ENCODE measurements at places on chromosomes 11 and 22.

DNA sequence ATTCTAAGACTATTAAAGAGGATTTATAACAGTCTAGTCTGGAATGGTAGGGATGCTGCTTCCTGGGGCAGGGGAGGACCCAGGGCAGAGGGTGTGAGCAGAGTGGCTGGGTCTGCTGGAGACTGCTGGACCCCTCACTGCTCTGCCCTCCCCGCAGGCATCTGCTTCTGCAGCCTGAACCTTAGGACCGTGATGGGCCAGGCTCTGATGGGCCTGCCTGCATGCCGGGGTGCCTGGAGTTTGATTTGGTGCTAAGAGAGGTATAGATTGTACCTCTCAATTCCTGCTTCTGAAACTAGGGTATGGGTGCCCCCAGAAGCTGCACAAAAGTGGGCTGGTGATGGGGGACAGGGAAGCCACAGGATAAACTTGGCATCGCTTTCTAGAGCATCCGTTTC lies 54.9 kb downstream of the CD82 start:
- DNase-seq = no peak

GRCh38 chr22:28710576-28711191 lies 30.9 kb downstream of the CHEK2 start:
- DNase-seq = peak; percentile 58

DNA sequence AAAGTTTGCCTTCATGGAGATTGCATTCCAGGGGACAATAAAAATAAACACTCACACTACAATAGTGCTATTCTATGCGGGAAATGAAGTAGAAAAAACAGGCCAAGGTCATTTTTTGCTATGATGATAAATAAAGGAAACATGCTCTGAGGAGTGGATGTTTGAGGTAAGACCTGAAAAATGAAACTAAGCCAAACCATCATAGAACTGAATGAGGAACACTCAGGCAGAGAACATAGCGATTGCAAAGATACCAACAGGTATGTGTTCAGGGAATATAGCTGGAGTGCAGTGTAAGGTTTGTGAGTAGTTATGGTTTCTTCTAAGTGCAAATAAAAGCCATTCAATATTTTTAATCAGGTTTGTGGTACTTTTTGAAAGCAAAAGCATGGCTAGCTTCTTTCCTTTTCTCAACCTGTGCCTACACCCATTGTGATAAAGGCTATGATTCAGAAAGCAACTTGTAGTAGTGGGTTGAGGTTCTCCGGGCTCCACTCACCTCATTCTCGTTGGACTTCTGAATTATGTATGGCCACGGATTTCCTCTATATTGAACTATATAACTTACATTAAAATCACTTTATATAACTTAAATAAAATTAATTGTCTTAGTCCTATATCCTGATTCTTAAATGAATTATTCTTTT lies 278.2 kb upstream of the CHORDC1 start:
- no peak for DNase-seq

DNA sequence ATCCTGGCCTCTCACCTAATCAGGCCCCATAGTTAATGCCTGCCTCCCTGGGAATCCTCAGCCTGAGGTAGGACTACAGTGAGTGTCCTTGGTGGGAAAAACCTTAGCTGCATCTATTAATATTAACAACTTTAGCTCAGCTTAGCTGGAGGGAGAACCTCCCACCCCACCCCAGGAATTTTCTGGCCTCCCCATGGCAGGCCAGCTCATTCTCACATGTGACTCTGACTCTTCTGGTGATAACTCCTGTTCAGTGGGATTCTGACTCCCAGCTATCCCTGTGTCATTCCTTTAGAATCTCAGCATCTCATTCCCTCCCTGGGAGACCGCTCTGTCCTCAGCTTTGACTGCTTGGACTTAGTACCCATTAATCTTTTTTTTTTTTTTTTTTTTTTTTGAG lies 14.5 kb downstream of the ART5 start:
- peak; percentile 43 for DNase-seq

DNA sequence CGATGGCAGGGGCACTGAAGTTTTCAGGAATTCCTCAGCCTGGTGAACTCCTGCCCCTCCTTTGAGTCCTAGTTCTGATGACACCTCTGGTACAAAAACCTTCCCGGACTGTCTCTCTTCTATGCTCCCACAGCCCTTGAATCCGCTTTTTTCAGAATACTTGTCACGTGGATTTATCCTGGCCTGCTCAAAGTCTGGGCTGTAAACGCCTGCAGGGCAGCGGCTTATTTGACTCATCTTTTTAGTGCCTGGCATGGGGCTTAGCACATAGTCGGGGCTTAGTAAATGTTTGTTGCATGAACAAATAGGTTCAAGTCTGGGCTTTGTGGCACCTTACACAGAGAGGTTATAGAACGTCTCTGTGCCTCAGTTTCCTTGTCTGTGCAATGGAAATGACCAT lies 13.4 kb upstream of the KCNJ11 start:
- DNase-seq = no peak

DNA sequence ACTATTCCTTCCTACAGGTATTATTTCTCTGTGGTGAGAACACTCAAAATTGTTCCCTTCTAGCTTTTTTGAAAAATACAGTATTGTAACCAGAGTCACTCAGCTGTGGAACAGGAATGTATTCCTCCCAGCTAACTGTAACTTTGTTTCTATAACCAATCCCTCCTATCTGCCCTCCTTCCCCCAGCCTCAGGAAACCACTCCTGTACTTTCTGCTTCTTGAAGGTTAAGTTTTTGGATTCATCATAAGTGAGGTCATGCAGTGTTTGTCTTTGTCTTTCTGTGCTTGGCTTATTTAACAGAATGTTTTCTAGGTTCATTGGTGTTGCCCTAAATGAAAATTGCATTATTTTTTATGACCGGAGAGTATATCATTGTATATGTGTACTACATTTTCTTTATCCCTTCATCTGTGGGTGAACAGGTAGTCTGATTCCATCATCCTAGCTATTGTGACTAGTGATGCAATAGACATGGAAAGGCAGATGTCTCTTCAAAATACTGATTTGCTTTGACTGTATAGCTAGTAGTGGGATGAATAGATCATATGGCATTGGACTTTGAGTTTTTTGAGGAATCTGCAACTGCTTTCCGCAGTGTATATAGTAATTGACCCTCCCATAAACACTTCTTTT lies 112.9 kb upstream of the GRK3 start:
- DNase-seq = no peak

- no peak for DNase-seq
Measured at GRCh38 chr22:37765953-37766576, 41.7 kb upstream of the GCAT start.

GRCh38 chr22:28369854-28370253 lies 309.8 kb downstream of the TTC28 start:
- no peak for DNase-seq

DNA sequence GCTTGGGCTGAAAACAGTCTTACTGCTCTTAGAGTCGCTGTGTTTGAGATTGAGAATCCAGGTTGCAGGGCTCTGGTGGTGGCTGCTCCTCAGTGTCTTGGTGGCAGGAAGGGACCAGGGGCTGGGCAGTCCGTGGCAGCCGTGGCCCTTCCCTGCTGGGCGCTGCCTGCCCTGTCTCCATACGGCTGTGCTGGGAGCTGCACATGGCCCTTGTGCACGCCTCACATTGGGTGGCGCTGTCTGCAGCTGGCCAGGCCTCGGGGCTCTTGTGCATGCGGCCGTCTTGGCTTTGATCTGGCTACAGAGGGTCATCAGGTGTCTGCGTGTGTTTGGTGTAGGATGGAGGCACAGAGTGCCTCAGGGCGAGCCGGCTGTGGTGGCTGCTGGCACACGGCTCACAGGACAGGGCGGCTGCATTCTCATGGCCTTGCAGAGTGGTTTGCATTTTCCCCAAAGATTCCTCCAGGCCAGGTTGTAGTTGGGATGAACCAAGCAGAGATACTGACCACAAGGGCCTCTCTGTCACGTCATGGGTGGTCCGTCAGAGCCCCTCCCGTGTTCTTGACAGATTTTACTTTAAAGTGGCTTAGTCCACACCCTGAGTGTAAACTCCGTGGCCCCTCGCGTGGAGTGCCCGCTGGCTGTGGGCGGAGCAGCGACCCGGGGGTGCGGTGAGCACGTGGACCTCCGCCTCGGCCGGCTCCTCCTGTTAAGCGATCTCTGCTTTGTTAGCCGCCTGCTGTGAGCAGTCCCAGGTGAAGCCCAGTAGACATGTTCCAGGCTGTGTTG lies 34.7 kb downstream of the MUC6 start:
- DNase-seq = no peak

GRCh38 chr11:80495116-80495515 lies 1054.3 kb upstream of the TENM4 start:
- no peak for DNase-seq

DNA sequence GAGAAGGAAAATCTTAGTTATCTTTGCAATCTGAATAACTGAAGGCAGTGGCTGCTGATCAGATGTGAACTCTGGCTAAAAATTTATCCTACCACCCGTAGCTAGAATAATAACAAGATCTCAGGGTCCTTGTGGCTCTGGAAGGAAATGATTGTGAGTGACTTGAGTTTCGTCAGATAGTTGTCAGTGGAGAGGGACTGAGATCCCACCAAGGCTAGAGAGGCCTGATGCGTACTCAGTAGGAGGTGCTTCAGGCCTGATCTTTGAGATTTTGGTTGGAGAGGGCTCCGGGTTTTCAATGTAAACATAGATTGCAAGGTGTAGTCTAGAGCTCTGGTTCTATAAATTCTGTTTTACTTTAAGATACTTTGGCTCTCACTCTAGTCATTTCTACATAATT lies 1.4 kb downstream of the MADD start:
- DNase-seq = no peak

DNA sequence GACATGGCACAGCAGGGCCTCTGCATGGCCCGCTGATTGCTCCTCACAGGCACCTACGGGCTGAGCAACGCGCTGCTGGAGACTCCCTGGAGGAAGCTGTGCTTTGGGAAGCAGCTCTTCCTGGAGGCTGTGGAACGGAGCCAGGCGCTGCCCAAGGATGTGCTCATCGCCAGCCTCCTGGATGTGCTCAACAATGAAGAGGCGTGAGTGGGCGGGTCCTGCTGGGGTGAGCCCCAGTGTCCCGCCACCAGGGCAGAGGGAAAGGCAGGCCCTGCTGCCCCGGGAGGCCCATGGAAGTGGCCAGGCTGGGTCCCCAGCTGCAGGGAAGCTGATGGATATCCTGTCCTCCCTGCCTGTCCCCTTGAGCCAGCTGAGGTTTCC lies 18.6 kb upstream of the DGCR8 start:
- DNase-seq = no peak

GRCh38 chr22:20231514-20232236 lies 36.4 kb downstream of the RTN4R start:
- DNase-seq = no peak

- no peak for DNase-seq
Measured at GRCh38 chr22:37068859-37069258, 17.3 kb downstream of the KCTD17 start.

- DNase-seq = no peak
Measured at GRCh38 chr11:37110385-37110784, 512.3 kb upstream of the RAG2 start.

- no peak for DNase-seq
Measured at GRCh38 chr11:64655941-64656601, 65.1 kb downstream of the SLC22A12 start.

- peak; percentile 64 for DNase-seq
Measured at GRCh38 chr11:17314232-17314547, 37.4 kb upstream of the NCR3LG1 start.

DNA sequence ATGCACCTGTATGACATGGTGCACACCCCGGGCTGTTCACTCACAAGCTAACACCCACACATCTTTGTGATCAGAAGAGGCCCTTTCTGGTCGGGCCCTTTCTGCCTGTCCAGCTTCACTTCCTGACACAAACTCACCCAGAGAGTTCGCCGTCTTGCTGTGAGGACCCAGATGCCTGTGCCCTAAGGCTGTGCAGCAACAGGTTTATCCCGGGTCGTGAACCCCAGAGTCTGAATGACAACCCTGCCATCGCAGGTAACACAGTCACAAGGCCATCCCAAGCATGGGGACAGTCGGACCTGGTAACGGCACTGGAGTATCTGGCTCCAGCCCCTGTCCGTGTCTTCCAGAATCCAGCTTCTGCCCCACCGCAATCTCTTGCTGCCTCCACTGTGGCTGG lies 235.1 kb downstream of the BUD13 start:
- no peak for DNase-seq

- no peak for DNase-seq
Measured at GRCh38 chr22:30362651-30363281, 6.0 kb downstream of the CCDC157 start.

DNA sequence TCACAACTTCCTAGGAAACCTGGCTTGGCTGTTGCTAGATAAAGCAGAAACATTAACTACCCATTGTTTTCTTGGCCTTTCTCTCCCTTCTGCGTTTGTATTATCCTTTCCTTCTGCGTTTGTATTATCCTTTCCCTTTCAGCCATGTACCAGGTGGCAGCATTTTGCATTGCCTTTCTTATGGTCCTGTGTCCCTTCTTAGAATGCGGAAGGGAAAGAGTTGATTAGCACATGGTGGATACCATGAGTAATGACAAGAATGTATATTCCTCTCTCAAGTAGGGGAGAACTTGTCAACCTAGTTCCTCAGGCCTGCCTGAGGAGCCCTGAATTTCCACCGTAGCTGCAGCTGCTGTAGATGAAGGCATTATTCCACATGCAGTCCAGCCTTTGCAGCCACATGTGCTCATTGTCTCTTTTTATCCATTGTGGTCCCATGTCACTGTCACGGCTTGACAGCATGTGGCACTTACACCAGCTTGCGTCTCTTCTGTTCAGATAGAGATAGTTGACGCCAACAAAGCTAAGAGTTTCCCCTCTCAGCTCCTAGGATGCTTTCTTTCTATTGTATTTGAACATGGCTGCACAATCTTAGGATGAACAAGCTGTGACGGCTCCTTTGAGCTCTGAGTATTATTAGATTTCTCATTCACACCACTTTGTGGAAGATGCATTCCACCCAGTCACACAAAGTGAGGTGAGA lies 44.8 kb downstream of the SLN start:
- DNase-seq = no peak

DNA sequence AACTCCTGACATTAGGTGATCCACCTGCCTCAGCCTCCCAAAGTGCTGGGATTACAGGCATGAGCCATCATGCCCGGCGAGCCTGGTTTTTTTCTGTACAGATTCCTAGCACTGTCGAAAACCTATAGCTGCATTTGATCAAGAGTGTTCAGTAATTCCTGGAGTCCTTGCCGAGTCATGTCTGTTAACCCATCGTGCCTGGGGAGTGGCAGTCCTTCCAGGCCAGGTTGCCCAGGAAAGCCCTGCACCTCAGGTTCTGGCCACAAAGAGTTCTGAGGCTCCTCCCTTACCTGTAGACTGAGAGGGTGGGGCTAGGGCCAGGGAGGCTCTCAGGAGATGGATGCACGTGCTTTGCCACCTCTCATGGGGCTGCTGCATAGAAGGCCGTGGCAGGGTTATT lies 17.0 kb downstream of the YDJC start:
- no peak for DNase-seq

GRCh38 chr11:46472662-46472994 lies 81.1 kb upstream of the CHRM4 start:
- DNase-seq = no peak

GRCh38 chr11:9972989-9973388 lies 309.1 kb downstream of the SWAP70 start:
- peak; percentile 70 for DNase-seq

- DNase-seq = no peak
Measured at GRCh38 chr11:44823868-44824267, 97.1 kb downstream of the TSPAN18 start.

- no peak for DNase-seq
Measured at GRCh38 chr11:75467881-75468280, 34.9 kb upstream of the KLHL35 start.

All from GM04504 (cell line).